CD4-positive, alpha-beta T cell treated with Interleukin-1 beta for 1 hour (primary cell): ENCODE measurements at places on chromosomes 3 and 15.

- DNase-seq, result no peak
These were observed 75.9 kb downstream of the TNIK start for GRCh38 chr3:171384101-171384891.

DNA sequence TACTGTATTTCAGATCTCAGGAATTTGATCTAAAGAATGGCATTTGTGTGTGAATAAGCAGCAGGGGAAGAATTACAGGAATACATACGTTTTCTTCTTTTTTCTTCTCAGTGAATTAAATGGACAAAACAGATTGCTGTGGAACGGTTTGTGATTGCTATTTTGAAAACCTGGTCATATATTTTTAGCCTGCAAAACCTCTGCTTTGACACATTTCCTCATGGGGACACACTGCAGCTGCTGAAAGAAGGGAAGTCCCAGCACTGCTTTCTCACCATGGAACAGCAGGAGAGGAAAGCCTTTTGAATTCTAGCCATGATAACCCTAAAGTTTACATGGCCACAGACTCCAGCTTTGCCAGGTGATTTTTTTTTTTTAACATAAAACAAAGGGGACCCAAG lies 315.0 kb downstream of the OXSM start:
- DNase-seq, result no peak

DNA sequence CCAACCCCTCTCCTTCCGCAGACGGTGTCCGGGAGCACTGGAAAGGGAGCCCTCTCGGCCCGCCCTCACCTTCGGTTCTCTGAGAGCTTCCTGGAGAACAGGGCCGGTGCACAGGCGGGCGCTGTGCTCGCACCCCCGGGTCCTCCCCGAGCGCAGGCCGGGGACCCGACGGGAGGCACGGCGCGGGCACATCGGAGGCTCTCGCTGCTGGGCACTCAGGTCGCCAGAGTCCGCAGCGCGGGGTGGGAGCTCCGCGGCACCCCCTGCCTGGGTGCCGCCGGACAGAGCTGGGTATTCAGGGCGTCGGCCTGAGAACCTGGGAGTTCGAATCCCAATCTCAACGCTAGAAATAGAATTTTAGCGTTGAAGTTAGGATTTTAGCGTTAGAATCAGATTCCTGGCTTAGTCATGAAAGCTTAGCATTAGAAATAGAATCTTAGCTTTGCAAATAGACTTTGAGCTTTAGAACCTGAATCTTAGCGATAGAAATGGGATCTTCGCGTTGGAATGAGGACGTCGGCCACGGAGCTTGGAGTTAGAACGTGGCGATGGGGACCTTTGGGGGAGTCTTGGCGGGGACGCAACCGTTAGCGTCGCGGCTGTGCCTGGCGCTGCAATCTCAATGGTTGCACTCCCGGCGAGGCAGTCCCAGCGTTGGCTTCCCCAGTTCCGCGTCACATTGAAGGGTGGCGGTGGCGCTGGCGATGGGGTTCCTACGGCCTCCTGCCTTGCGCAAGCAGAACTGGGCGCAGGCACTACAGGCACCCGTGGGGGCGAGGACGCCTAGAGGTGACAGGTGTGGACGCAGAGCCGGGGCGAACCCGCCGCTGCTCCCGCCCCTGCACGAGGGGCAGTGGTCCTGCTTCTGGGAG lies 549 bp downstream of the TRH start:
- DNase-seq, result peak; percentile 6

- no peak for DNase-seq
These were observed 49.3 kb downstream of the CMTM6 start for GRCh38 chr3:32453346-32453745.

DNA sequence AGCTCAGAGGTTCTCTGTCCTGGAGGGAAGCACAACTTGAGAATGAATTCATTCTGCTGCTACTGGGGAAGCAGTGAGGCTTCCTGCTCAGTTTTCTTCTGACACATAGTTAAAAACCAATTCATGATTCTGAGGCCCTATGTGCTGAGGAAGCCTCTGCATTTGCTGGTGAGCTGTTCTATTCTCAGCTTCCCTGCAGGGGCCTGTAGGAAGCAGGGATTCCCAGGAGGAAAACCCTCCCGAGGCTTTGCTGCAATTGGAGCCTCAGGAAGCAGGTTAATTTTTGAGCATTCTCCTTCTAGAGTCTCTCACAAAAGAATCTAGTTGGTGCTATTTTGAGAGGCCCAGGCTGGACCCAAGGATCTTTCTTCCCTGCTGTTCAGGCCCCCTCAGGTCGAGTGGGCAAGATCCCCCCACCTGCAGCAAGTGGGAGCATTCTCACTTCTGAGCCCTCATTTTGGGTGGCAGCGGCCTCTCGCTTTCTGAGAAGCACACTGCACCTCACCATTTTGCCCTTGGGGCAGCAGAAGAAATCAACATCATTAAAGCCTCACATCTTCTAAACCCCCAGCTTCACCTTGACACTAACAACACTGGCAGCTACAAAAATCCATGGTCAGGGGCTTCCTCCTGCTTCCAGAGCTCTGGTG lies 197.5 kb upstream of the TSC22D2 start:
- DNase-seq, result no peak

DNA sequence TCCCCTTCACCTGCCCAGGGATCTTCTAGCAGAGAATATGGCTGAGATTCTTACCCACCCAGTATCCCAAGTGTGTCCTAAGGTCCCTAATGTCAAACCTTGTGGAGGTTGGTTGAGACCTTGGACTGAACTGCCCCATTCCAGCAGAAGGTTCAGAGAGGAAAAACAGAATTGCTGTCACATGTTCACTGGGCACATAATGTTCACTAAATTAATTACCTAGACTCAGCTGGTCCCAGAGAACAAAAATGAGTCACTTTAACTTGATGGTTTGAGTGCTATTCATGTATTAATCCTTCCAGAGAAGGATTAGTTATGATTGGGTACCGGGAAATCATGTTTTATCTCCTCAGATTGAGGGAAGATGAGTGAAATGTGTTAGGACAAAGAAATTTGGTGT lies 171.3 kb upstream of the GADL1 start:
- no peak for DNase-seq

- no peak for DNase-seq
These were observed 25.9 kb downstream of the ROBO2 start for GRCh38 chr3:77065750-77066149.

- DNase-seq, result no peak
These were observed 62.8 kb upstream of the CSPG4 start for GRCh38 chr15:75775296-75776064.

- DNase-seq, result no peak
These were observed 53.4 kb upstream of the LRIG1 start for GRCh38 chr3:66554178-66554577.

GRCh38 chr15:51765751-51766150 lies 14.4 kb downstream of the TMOD2 start:
- no peak for DNase-seq

DNA sequence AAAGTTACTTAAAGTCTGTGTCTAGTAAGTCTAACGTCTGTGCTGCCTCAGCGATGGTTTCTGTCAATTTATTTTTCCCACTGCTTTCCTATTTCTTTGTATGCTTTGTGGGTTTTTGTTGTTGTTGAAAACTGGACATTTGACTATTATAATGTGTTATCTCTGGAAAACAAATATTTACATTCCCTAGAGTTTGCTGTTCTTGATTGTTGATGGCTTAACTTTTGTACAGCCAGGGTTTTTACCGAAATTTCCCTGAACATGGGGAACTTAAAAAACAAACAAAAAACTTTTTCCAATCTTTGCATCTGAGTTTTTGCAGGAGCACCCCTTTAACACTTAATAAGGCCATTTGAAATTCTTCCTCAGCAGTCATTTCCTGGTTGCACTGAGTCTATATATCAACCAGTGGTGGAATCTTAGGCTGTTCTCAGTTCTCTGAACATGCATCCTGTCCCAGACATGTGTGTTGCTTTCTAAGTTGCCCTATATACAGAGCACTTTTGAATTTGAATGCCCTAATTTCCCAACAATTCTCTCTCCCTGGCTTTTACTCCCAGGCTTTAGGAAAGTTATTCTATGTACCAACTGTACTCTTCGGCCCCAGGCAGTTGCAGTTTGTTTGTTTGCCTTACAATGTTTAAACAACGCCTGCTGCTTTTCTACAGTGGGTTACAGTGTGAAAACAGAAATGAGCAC lies 11.8 kb upstream of the PIAS1 start:
- no peak for DNase-seq

GRCh38 chr3:908839-909238 lies 184.0 kb upstream of the CNTN6 start:
- DNase-seq, result no peak

- no peak for DNase-seq
These were observed 860.0 kb upstream of the NR2F2 start for GRCh38 chr15:95470529-95470928.

DNA sequence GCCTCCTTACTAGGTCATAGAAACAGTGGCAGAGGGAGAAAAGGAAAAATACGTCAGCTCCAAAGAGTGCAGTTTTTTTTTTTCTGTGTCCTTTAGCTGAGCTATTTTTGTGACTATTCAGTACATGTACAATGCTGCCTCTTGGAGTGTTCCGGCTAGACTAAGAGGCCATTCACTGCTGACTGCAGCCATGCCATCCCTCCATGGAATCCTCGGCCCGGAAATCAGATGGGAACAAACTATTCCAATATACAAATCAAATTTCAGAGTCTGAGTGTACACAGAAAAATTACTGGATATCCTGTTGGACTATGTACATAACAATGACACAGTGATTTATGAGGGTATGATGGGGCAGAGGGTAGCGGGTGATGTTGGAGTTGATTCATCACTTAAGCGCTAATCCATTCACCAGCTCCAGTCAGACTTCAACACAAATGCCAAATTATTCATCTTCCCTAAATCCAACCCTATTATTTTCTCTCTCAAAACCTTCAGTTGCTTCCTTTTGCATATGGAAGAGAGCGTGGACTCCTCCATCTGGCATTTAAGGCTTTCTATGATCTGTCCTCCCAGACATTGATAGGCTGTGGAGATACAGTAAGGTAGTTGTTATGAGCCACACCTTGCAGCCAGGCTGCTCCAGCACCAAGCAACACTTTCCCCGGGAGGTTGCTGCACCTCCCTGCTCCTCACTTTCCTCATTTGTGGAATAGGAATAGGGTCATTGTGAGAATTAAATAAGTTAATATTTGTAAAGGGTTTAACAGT lies 109.1 kb downstream of the LPP start:
- no peak for DNase-seq

DNA sequence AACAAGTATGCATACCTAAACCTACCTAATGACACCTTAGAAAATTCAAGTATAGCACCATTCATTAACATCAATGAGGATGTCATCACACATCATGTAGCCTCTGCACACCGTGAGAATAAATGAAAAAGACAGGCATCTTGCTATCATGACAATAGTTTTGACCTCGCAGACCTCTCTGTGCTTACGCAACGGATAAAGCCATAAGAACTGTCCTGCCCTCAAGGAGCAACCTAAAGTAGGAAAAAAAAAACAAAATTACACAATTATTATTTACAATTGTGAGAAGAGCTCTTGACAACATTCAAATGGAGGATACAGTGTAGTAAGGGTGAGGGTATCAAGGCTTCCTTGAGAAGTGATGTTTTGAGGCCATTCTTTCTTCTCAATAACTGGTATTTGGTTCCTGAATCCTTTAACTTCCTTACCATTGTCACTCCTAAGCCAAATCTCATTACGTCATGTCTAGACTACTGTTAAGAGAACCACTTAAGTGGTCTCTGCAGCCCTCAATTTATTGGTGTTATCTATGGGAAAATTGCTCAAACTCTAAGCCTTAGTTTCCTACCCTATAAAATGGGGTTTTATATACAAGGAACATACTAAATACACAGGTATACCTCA lies 7.0 kb upstream of the SETD5 start:
- DNase-seq, result no peak

GRCh38 chr3:142467768-142468167 lies 19.9 kb upstream of the XRN1 start:
- DNase-seq, result no peak

GRCh38 chr3:153429821-153430220 lies 267.8 kb downstream of the RAP2B start:
- DNase-seq, result no peak
